Pancreas (tissue), 10 donors: ENCODE measurements at places on chromosomes 12 and 14. TPM values are rescaled to one million over a fixed set of nuclear protein-coding genes. Genes with fewer than 3 reads are reported as not detected.

- DNase-seq = no peak
Observed at GRCh38 chr12:2198005-2198501, 145.3 kb downstream of the CACNA1C start.

GRCh38 chr12:113612076-113612728 is 140.5 kb upstream of the LHX5 start:
- no peak for DNase-seq

- no peak for DNase-seq
Observed at GRCh38 chr14:51490205-51490604, 161.5 kb upstream of the FRMD6 start.

- DNase-seq = no peak
Observed at GRCh38 chr12:4825011-4825858, 84.5 kb upstream of the KCNA1 start.

- DNase-seq = no peak
Observed at GRCh38 chr14:82251494-82251893, 717.8 kb upstream of the SEL1L start.

GRCh38 chr14:31291210-31291609 is 83.6 kb upstream of the HECTD1 start:
- DNase-seq = no peak

- no peak for DNase-seq
Observed at GRCh38 chr14:27253966-27254365, 656.1 kb upstream of the NOVA1 start.

DNA sequence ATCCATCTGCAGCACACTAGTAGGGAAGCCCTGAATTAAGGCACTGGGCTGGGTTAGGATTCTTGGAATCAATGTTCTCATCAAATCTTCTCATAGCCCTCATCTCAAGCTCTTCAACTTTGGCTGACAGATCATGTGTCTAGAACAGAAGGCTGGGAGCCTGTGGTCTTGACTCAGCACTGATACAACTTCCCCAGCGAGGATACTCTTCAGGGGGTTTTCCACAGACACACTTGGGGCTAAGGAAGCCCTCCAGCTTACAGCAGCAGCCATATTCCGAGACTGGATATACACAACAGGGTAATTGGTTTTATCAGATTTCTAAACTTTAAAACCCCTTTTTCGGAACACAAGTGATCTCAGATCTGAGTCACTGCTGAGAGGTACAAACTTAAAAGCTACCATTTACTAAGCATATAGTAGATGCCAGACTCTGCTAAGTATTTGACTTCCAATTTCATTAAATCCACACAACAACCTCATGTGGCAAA is 3.5 kb downstream of the FMNL3 start:
- DNase-seq = no peak

DNA sequence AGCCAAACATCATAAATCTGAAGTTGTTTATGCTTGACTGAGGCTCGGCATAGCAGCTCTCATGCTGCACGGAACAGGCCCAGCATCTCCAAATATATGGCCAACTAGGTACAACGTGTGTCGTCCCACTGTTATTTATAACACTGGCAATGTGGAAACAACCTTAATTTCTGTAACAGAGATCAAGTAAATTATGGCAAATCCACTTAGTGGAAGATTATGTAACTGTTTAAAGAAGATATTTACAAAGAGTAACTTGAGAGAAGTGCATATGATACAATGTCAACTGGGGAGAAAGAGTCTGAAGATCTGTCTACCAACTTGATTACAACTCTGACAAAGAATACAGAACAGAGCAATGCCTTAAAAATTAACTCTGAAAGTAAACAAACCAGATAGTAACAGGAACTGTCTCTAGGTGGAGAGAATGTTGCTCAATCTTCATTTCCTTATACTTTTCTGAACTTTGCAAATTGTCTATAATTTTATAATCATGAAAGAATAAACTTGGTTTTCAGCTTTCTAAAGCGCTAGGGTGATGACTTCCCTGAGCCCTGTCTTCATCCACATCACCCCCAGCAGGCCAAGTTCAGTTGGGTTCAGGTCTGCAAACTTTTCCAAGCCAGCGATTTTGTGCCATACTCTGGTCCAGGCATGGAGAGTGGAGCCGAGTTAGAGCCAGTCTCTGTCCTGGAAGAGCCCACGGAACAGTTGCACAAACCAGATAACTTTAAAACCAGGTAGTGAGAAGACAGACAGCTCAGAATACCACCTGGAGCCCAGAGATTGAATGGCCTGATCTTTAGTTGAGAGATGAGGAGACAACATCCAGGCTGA is 44.3 kb upstream of the BDKRB2 start:
- peak; percentile 14 for DNase-seq

GRCh38 chr14:22118899-22119477 is 445.4 kb upstream of the OR4E1 start:
- no peak for DNase-seq

DNA sequence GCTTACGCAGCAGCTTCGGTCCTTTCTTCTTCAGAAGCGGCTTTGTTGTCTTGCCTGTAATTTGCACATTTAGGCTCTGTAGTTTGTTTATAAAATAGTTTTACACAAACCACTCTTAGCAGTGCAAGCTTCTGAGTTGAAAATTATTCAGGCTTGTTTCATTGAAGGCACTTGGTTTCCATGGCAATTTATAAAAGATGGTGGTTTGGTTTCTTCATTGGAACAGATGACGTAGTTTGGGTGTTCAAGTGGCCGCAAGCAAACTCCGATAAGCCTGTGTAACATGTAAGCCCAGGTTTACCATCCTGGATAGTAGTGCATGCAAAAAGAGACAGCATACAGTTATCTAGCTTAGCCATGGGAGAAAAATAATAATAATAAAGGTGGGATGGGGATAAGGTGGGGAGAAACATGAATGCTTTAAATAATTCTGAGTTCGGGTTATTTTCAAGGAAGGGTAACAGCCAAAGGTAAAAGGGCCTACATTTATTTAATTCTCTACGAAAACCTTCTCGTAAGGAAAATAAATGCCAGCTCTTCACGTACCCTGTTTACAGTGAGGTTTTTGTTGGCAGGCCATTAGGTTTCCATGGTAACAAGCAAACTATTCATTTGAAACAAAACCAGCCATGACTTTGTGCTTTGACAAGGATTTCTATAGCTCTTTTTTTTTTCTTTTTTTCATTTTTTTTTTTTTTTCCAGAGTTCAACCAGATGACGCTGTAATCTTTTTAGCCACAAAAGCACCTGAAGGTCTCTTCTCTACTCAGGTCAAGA is 189.6 kb upstream of the RPL10L start:
- DNase-seq = no peak

DNA sequence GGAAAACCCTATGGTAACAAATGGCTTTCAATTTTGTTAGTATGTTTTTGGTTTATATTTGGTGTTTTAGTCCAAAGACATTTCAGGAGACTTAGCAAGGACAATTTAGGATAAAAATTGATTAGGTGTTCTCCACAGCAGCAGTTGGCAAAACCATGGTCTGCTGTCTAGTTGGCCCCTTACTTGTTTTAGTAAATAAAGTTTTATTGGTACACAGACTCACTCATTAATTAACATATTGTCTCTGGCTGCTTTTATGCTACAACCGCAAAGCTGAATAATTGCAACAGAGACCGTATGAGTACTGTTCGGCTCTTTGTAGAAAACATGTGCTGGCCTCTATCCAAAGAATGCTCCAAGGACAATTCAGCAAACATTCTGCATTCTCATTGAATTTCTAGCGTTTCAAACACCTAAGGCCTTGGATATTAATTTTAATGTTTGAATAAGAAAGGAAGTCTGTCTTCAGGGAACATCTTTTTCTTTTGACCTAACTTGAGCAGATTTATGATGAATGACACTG is 77.7 kb downstream of the CCDC92 start:
- no peak for DNase-seq

The TGM1 gene
- total RNA-seq = 3.2 TPM

The PRKCH gene
- total RNA-seq = 7.3 TPM

The TCL1B gene
- not detected for total RNA-seq

The AKAP3 gene
- 2.4 TPM for total RNA-seq

The RPL10L gene
- total RNA-seq = not detected

The BCL11B gene
- 0.41 TPM for total RNA-seq
